Activated CD8-positive, alpha-beta memory T cell treated with anti-CD3 and anti-CD28 coated beads for 1 hour (primary cell): ENCODE measurements at places on chromosomes 7 and 10.

- DNase-seq, result no peak
Measured at GRCh38 chr10:126842836-126843235, 62.4 kb upstream of the DOCK1 start.

GRCh38 chr10:116802474-116802873 is 46.8 kb upstream of the ENO4 start:
- no peak for DNase-seq

GRCh38 chr7:12821746-12822145 is 134.3 kb downstream of the ARL4A start:
- DNase-seq, result no peak

- no peak for DNase-seq
Measured at GRCh38 chr7:67901808-67902480, 905.3 kb downstream of the TYW1 start.

DNA sequence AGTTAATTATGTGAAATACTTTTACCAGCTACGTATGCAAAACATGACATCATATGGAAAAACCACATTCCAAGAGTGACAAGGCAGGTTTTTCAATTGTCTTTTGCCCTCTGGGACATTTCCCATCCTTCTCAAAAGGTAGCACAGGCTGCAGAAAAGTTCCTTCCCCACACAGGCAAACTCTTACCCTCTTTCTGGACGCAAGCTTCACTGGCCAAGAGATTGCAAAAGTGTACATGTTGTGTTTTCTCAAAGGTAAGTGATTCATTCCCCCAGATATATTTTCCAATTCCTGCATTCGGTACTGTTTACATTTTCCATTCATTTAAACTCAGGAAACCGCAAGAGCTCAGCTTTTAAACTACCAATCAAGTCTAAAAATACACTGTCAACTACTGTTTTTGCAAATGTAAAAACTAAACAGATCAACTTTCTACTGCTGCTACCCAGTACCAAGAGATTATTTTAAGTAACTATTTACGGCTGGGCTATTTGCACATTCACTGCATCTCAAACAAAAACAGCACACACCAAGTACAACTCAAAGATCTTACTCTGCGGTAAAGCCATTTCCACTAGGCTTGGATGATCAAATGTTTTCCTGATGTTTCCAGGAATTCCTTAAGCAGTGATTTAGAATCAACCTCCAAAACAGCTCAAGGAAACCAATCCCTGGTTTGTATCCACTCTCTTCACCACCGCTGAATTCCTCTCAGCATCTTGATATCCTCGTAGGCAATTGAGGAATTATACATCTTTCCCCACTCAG is 233.6 kb upstream of the CCDC6 start:
- no peak for DNase-seq

- DNase-seq, result peak; percentile 57
Measured at GRCh38 chr10:133258818-133259601, 17.7 kb downstream of the ADAM8 start.

- no peak for DNase-seq
Measured at GRCh38 chr10:132946311-132946710, 3.9 kb upstream of the CFAP46 start.

DNA sequence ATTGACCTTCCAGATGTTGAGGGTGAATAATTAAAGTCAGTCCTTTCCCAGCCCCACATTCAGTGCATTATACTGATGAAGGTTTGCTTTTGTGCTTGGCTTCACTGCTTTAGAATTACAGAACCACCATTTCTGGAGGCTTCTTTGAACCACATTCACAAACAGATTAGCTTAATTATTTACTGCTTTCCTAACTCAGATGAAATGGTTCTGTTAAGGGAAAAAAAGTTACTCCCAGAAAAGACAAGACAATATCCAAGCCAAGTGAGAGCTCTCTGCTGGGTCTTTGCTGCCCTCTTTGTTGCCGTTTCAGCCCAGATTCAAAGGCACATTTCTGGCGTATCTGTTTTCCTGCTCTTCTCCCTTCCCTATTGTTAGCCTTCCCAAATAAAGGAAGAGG is 188.9 kb downstream of the AHR start:
- no peak for DNase-seq

- no peak for DNase-seq
Measured at GRCh38 chr10:7202793-7203355, 208.0 kb downstream of the SFMBT2 start.

DNA sequence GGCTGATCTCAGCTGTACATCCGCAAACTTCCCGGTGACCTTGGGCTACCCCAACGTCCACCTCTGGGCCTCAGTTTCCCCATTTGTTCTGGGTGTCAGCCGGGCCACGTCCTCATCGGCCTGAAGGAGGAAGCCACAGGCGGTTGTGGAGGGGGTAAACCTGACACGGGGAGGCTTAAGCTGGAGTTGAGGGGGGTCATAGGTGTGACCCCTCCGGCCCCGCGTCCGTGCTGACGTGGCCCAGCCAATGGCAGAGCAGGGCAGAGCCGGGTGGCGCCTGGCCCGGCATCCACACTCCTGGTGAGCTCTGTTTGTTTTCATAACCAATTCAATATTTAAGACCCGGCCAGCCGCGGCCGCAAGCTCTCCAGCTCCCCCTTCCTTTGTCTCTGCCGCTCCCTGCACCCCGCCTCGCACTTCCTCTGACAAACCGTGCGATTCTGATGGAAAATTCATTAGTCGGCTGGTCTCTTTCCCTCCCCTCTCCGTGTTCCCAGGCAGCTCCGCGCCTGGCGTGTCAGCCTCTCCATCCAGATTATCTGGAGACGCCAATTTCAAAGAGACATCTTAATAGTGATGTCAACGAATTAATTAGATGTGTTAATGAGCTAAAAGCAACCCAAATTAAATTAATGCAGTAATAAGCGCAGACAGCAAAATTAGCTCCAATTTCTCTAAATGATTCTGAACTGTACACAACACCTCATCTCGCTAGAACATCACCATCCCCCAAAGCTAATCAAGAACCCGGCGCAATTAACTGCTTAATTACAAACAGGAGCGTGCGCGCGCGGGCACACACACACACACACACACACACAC is 55.4 kb downstream of the MICALL2 start:
- DNase-seq, result no peak

GRCh38 chr7:157483971-157484410 is 147.2 kb downstream of the DNAJB6 start:
- DNase-seq, result no peak

- DNase-seq, result no peak
Measured at GRCh38 chr7:110573862-110574528, 516.9 kb upstream of the LRRN3 start.

DNA sequence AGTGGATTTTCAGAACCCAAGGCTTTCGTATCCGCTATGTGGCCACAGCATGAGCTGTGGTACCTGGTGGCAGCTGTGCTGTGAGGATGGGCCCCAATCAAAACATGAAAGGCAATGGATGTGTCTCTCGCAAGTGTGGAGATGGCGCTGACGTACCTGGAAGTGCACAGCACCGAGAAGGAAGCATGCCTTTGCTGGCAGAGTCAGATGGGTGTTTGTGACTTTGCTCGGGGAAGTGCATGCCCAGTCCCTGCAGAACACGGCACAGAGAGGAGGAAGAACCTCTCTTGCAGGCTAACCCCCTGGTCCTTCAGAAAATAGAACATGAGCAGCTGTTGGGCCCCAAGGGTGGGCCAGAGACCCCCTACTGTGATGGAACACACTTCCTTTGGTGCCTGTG is 654.1 kb upstream of the ZWINT start:
- DNase-seq, result no peak

GRCh38 chr10:60989400-60989876 is 45.5 kb upstream of the RHOBTB1 start:
- no peak for DNase-seq

- DNase-seq, result no peak
Measured at GRCh38 chr10:86264481-86265231, 101.9 kb downstream of the GRID1 start.

- DNase-seq, result no peak
Measured at GRCh38 chr7:39459636-39460035, 106.6 kb upstream of the YAE1 start.

DNA sequence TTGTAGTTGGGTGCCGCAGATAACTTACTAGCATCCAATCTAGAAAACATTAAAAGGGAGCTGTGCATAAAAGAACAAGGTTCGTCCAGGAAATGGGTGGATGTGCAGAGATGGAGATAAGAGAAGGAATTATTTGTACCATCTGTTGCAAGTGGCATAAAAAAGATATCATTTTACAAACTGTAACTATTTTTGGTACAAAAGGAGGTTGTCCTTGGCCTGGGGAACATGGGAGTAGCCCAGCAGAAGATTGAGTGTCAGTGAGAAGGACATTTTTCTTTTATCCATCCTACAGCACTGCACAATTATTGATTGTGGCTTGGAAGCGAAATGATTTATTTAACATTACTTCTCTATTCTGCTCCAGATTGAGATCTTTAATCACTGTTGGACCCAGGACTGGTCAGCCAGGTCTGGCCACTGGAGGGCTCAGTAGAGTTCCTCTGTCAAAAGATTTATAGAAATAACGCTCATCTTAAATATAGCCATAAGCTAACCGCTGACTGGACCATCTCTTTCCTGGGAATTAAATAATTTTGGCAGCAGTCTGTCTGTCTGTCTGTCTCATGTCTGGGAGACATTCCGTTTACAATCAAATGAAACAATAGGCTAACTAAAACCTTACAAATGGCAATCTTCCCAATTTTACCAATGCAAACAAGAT is 254.1 kb downstream of the KIAA1217 start:
- no peak for DNase-seq

- DNase-seq, result no peak
Measured at GRCh38 chr10:132471125-132471451, 66.5 kb upstream of the INPP5A start.

DNA sequence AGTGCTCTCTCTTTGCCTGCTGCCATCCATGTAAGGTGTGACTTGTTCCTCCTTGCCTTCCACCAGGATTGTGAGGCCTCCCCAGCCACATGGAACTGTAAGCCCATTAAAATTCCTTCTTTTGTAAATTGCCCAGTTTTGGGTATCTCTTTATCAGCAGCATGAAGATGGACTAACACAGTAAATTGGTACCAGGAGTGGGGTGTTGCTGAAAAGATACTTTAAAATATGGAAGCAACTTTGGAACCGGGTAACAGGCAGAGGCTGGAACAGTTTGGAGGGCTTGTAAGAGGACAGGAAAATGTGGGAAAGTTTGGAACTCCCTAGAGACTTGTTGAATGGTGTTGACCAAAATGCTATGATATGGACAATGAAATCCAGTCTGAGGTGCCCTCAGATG is 63.8 kb upstream of the PPP1R9A start:
- no peak for DNase-seq

GRCh38 chr10:66927251-66927935 is 1.6 kb downstream of the LRRTM3 start:
- DNase-seq, result no peak

GRCh38 chr7:115387137-115387536 is 465.2 kb downstream of the MDFIC start:
- no peak for DNase-seq

DNA sequence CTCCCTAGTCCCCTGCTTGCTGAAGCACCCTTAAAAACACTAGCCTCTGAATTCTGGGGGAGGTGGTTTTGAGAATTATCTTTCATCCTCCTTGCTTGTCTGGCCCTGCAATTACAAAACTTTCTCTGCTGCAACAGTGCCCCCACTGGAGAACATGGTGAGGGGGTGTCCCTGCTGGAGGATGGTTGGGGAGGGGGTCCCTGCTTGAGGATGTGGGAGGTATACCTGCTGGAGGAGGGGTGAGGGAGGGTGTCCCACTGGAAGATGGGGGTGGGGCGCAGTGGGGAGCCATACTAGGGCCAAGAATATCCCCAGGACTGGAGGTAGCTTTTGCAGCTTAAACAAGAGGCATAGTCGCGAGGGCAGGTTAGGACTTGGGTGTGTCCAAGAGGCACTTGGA is 3.2 kb upstream of the POLM start:
- no peak for DNase-seq

DNA sequence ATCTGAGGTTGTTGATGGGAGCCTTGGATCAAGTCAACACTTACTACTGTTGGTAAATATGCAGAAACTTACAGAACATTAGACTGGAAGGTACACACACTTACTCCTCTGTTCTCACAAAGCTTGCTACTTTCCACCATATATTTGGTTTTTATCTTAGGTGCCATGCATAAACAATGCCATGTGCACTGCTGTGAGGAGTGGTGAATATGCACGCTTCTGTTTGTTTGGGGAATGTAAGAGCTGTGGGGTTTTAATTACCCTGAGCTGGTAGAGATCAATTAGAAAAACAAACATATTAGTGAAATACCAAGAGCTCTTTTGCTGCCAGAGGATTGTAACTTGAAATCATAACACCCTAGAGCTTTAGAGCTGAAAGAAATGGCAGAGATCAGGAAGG is 79.8 kb upstream of the ARID5B start:
- no peak for DNase-seq

- DNase-seq, result peak; percentile 37
Measured at GRCh38 chr10:79047875-79048638, 20.7 kb upstream of the ZMIZ1 start.

DNA sequence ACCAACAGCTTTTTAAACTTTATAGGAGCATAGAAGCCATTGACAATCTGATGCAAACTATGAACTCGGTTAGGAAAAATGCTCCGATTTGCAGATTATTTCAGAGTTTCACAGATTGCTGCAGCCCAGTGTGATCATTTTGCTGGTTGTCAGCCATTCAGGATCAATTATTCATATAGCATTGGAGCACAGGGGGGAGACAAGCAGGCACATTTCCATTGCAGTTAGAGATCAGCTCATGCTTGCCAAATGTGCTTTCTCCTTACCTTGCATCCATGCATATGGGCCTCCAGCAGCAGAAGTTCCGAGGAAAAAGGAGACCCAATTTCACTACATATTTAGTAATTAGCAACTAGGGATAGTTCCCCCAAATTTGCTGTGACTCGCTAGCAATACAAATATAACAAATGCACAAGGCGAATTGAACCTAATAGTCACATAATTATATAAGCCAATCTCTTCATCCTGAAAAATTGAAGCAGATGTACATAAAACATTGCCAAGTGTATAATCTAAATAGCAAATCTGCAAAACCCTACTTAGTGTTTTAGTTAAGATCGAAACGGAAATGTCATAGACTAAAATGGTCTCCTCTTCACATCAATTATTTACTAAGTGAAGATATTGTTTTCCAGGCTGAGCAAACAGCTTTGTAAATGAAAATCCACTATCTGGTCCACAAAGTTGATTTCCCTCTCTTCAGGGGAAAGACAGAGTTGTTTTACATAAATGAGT is 49.5 kb upstream of the RSU1 start:
- no peak for DNase-seq

- DNase-seq, result no peak
Measured at GRCh38 chr10:48898426-48898825, 41.2 kb downstream of the LRRC18 start.

- DNase-seq, result no peak
Measured at GRCh38 chr10:70557876-70558275, 44.7 kb downstream of the PRF1 start.

- no peak for DNase-seq
Measured at GRCh38 chr7:149822353-149822943, 15.7 kb upstream of the ZNF862 start.

DNA sequence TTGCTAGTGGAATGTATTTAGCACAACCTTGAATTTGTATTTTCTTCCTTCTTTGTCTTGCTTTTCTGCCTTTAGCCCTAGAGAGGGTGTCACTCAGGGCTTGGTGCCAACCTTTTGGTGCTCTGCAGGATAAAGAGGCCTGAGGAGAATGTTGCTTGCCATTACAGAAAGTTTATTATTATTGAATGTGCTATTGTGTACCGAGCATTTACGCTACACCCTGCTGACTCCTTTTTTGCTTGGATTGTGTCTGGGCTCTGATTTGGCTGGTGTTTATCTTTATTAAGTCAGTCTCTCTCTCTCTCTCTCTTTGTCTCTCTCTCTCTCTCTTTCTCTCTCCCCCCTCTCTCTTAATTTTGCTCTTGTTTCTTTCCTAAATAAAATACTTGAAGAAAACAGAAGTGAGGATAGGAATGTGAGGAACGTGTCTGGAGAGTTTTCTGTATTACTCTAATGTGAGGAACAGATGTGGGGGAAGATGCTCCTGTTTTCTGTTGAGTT is 284.4 kb upstream of the PHYHIPL start:
- no peak for DNase-seq
